Stimulated activated CD4-positive, alpha-beta T cell treated with anti-CD3 and anti-CD28 coated beads, TNF-alpha, amount 100 ng/mL, for 1 hour (primary cell): ENCODE measurements at places on chromosomes 5 and 9.

GRCh38 chr5:137997726-137998213 lies 35.1 kb downstream of the FAM13B start:
- DNase-seq: no peak

DNA sequence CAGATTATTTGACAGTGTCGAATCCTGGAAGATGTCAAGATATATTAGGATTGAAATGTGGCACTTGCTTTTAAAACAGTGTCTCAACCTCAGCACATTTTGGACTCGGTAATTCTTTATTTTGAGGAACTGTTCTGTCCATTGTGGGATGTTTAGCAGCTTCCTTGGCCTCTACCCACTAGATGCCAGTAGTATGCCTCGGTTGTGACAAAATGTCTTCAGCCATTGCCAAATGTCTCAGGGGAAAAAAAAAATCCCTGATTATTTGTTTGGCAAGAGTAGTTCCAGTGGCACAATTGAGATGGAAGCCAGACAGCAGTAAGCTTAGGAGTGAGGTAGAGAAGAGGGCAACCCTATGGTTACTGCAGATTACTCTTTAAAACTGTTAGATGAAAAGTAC lies 694.5 kb upstream of the RIOK2 start:
- no peak for DNase-seq

DNA sequence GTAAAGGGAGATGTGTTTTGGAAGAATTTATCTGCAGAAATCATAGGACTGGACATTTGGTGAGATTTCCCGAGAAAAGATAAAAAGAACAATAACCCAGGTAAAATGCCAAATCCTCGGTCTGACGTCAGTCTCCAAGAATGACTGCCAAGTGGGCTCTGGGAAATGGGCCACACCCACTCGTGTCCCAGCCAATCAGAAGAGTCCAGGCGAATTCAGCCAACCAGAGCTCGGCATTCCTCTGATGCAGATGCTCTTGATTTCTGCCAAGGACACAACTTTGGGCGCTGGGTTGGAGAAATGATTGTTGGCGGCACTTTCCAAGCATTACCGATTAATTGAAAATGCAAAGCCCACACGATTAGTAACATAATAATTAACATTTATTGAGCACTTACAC lies 73.3 kb downstream of the FGF18 start:
- no peak for DNase-seq

GRCh38 chr9:87718852-87719612 lies 6.9 kb upstream of the CTSL start:
- no peak for DNase-seq

DNA sequence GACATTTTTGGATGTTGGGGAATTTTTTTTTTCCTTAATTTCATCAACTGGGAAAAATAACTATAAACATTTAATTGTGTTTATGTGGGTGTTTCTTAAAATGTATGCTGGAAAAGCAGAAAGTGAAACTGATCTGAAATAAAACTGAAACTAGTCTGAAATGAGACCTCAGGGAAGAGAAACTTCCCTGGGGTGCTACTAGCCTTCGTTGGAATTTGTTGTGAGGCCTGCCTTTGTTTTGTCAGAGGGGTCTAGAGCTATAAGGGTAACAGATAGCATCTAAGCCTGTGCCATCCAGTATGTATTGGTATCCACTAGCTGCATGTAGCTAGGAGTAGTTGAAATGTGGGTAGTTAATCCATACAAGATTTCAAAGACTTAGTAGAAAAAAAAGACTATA lies 10.4 kb downstream of the ZNF618 start:
- DNase-seq: no peak

- DNase-seq: no peak
These were observed 37.8 kb downstream of the PRELID2 start for GRCh38 chr5:145797336-145797735.

DNA sequence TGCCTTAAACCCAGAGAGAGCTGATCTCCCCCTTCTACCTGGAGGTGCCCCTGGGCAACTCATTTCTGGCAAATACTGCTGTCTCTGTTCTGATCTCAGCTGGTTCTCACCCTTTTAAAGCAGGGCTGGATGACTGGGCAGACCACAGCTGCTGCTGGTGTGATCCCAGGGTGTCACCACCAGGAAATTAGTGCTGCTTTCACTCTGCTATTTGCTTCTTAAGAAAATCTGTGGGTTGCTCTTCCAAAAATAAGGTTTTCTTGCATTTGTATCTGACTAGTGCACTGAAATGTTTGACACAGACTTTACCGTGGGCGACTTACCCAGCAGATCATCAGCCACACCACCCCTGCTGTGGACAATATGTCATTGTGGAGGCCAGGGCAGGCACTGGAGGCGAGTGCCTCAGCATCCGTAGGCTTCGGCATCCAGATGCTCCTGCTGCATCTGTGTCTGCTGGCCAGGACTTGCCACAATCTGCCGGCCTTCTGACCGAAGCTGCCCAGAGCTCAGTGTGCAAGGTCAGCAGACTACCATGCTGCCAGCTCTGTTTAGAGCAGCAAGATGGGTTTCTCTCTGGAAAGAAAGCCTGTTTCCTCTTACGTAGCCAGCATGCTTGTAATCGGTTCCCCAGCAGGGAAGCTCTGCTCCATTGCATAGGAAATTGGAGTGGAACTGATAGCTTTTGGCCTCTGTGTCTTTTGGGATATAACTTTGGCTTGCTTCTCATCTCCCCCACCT lies 13.6 kb downstream of the ARHGAP26 start:
- DNase-seq: no peak

- no peak for DNase-seq
These were observed 136.4 kb upstream of the GLRA1 start for GRCh38 chr5:152061095-152061494.

DNA sequence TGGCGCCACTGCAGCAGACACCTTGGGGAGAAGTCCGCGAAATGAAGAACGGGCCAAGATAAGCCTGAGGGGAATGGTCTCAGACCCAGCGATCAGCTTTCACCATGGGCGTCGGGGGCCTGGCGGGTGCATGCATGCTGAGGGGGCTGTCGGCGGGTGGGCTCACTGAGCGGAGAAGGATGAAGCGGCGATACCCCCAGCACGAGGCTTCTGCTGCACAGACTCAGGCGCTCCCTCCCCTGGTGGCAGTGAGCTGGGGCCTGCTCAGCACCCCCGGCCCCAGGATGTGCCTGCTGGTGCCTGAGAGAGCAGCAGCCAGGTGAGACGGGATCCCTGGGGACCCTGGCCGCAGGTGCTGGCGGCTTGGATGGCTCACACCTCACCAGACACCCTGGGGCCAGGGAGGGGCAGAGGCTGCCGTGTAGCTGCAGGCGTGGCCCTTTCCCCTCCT lies 31.2 kb downstream of the CEP72 start:
- no peak for DNase-seq

DNA sequence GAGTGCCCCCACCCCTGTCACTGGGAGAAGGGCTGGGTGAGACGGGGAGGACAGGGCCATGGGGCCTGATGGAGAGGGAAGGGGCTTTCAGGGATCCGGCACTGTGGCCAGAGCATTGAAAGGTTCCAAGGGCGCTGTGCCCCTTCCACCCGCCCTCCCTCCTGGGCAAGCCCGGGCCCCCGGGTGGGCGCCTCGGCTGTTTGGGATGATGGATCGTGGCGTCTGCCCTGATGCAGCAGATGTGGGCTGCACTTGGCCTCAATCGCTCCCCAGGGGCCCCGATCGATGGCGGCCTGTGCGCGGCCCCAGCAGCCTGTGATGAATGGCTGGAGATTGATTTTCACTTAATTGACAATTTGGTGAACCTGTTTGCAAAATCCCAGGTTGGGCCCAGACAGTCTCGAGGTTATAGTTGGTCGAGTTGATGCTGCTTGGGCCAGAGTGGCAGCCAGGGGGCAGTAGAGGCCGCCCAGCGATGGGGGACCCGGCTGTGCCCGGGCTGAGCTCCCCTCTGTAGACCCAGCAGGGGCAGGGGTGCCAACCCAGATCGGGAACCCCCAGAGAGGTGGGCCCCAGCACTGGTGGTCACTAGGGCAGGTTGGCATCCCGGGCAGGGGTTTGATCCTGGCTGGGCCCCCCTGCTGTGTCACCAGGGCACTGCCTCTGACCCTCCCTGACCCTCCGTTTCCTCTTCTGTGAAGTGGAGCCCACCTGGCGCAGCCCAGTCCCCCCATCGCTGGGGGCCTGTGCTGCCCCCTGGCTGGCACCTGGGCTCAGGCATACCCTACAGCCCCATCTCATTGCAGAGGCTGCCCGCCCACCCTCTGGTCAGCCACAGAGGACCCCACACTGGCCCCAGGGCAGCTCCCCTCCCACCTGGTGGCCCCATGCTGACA lies 34.7 kb downstream of the LHX3 start:
- peak; percentile 2 for DNase-seq

DNA sequence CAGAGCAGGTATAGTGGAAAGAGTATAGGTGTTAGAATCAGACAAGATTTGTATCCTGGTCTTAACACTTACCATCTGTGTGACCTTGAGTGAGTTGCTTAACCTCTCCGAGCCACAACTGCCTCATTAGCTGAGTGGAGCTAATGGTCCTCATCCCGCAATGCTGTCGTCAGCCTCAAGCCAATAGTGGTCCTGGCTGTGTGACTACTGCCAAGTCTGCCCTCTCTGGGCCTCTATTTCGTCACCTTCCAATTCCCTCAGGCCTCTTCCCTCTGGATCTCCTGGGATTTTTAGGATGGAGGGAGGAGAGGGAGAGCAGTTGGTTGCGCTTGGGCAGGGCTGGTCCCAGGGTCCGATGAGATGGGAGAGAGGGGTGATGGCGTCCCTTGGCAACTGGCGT lies 41.6 kb downstream of the STOM start:
- no peak for DNase-seq
